NCI-H2227 treated with DMSO at 0.1 percent for 48 hours (cell line): ENCODE measurements at places on chromosomes 12 and 14.

GRCh38 chr12:93819050-93819491, 141.9 kb downstream of the CRADD start:
- DNase-seq, result no peak

DNA sequence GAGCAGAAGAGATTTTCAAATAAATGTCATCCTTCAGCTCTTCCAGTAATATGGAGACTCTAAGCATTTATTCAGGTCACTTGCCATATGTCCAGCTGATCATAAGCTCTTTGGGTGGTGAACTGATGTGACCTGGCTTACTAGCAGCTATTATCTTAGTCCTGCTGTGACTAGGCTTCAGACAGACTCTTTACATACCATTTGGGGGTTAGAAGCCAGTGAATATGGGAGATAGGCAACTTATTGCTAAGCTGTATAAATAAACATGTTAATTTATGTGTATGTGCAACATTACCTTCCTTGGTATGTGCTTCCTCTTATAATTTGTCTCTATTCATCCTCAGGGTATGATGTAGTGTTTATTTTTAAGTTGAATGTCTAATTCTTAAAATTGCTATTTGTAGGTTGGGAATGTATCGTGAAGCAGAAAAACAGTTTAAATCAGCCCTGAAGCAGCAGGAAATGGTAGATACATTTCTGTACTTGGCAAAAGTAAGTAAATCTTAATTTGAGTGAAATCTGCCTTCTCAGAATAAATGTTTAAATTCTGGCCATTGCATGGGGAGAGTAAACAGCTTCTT, 32.4 kb downstream of the TTC8 start:
- DNase-seq, result peak; percentile 7

GRCh38 chr12:124650912-124651311, 83.5 kb upstream of the NCOR2 start:
- DNase-seq, result no peak

GRCh38 chr12:68998041-68998440, 65.1 kb upstream of the CPM start:
- no peak for DNase-seq

DNA sequence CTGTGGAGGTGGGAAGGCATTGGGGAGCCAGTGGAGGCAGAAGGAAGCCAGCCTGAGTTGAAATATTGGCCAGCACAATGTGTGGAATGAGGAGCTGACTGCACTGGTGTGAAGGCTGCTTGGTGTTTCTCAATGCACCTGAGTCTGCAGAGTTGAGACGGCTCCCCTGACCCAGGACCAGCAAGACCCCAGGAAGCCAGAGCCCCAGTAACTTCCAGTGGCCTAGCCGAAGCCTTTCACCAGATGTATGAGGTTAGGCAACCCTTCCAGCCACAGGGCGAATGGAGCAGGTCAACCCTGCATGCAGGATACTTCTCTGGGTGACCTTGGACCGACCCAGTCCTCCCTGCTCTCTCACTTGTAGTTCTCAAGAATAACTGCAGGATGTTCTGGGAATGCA, 12.9 kb upstream of the KRT73 start:
- no peak for DNase-seq

GRCh38 chr12:20000229-20000849, 368.0 kb upstream of the PDE3A start:
- DNase-seq, result no peak

DNA sequence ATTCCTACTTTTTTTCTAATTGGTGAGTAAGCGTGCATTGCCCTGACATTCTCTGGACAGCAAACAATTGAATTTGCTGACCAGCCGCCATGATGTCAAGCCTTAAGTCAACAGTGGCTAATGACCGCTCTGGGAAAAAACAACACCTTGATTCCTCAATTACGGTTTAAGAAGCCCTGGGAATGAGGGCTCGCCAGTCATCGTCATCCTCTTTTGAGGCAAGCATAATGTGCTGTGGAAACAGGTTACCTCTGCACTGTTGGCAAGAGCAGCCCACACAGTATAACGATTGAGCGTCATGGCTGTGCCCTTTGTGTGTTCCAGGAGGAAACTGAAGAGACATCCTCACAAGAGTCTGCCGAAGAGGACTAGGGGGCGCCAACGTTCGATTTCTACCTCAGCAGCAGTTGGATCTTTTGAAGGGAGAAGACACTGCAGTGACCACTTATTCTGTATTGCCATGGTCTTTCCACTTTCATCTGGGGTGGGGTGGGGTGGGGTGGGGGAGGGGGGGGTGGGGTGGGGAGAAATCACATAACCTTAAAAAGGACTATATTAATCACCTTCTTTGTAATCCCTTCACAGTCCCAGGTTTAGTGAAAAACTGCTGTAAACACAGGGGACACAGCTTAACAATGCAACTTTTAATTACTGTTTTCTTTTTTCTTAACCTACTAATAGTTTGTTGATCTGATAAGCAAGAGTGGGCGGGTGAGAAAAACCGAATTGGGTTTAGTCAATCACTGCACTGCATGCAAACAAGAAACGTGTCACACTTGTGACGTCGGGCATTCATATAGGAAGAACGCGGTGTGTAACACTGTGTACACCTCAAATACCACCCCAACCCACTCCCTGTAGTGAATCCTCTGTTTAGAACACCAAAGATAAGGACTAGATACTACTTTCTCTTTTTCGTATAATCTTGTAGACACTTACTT, 138.9 kb downstream of the HMGA2 start:
- DNase-seq, result no peak

- DNase-seq, result no peak
Observed at GRCh38 chr14:33786091-33786825, 164.6 kb downstream of the EGLN3 start.

GRCh38 chr14:95320955-95321600, 1.4 kb upstream of the CLMN start:
- no peak for DNase-seq

GRCh38 chr12:62698701-62699101, 232.1 kb downstream of the MON2 start:
- no peak for DNase-seq

GRCh38 chr14:28323366-28323765, 443.2 kb upstream of the FOXG1 start:
- DNase-seq, result peak; percentile 91

DNA sequence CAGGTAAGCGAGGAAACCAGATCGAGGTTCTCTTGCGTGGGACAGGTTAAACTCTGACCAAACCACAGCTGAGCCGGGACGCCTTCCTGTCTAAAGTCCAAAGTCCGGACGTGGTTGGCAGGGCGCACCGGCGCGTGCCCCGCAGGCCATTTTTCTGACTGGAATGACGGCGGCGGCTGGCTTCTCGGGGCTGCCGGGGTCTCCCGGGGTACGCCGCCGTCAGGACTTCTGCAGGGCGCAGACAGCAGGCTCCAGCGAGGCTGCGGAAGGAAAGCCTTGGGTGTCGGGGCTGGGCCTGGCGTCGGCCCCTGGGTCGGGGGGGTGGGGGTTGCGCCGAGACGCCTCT, 32.8 kb downstream of the MIA2 start:
- DNase-seq, result no peak

- no peak for DNase-seq
Observed at GRCh38 chr12:114444422-114445279, 38.7 kb upstream of the TBX5 start.

DNA sequence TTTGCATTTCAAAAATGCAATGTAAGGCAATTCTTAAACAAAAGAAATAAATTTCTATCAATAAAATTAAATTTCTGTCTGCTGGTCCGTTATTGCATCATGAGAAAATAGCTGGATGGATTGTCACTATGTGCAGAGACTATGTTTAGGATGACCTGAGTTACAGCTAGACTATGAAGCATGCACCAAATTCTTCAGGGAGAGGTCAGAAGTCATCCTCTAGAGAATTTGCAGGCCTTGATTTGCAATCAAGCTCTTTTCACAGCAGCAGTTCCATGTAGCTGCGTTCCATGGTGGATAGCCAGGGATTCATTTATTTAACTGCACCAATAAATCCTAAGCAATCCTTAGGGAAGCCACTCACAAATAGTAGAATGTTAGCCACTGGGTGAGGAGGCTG, 253.7 kb downstream of the MSRB3 start:
- DNase-seq, result no peak

GRCh38 chr12:132249689-132250478, 79.5 kb downstream of the GALNT9 start:
- DNase-seq, result no peak

DNA sequence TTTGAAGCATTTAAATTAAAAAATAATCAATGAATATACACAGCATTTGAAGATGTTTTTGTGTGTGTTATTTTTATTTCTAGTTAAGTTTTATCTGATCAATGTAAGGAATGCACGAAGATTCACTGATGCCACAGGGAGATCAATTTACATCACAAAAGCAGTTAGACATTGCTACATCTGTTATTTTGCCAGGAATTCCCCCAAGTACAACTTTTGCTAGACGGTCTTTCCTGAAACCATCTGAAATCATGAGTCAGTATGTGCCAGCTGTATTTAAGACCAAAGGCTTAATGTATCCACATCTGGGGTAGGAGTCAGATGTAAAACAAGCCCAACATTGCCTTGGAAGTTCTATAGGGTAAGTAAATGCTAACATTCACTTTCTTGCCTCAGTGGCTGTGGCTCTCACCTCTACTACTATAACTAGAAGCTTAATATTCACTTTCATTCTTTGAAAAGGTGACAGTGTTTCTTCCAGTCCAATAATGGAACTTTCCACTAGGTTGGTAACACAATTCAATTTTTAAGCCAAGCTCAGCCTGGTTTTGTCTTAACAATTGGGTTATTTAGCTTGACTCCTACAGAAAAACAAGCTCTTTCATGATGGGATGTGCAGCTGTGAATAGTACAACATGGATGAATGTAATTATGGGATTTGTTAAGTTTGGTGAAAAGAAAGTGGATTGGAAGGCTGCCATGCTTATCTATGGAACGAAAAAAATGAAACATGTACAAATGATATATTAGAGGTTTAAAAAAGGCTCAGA, 385.4 kb upstream of the TMEM132C start:
- no peak for DNase-seq

DNA sequence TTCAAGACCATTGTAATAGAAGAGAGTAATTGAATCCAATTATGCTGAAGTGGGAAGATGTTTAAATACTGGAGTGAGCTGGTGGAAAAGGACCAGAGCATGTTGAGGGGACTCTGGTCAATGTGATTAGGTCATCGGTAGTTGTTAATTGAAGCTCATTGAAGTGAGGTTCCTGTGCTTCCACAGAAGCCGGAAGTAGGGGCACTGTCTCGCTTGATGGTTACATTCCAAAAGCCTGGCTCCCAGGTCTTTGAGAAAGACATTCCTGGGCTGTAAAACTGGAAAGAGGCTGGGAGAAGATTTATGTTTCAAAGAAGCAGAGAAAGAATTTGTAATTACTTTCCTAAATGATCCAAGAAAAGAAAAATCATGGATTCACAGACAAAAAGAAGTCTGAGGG, 12.3 kb upstream of the CLECL1 start:
- no peak for DNase-seq

GRCh38 chr12:78584695-78585094, 279.9 kb upstream of the SYT1 start:
- no peak for DNase-seq

GRCh38 chr12:125049093-125049458, 16.2 kb upstream of the AACS start:
- DNase-seq, result no peak

- DNase-seq, result no peak
Observed at GRCh38 chr12:79326663-79327062, 364.1 kb downstream of the PAWR start.

DNA sequence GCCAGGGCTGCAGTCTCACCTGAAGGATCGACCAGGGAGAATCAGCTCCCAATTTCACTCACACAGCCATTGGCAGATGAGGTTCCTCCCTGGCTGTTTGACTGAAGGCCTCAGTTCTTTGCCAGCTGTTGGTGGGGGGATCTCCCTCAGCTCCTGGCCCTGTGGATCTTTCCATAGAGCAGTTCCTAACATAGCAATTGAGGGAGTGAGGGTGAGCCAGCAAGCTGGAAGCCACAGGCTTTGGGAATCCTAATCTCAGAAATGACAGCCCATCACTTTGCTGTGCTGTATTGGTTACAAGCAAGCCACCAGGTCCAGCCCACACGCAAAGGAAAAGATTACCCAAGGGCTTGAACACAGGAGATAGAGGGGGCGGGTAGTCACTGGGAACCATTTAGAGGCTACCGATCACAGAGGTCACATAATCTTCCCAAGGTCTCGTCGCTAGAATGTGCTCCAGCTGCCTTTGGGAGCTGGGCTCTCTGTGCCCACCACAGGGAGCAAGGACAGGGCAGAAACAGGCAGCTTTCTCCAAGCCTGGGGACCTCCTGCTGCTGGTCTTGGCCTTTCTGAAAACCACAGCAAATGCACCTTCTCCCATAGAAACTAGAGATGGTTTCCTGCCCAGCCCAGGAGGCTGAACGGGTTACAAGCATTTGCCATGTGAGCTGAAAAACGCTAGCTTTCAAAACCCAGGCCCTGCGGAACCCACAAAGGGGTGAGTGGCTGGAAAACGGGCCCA, 4.6 kb upstream of the OTUB2 start:
- DNase-seq, result no peak

DNA sequence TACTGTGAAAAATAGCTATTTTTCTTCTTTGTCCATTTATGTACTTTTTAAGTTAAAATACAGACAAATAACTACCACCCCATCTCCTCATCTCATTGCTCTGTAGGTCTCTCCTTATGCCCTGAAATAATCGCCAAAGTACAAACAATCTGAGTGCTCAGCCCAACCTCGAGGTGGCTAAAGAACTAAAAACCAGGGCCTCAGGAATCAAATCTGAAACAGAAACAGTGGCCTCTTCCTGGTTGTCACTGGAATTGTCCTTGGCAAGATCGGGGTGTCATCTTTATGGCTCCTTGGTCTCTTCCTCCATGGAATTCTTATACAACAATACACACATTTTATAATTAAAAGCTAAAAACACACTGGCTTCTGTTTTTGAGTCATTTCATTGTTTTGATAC, 182.4 kb downstream of the ASCL1 start:
- no peak for DNase-seq

DNA sequence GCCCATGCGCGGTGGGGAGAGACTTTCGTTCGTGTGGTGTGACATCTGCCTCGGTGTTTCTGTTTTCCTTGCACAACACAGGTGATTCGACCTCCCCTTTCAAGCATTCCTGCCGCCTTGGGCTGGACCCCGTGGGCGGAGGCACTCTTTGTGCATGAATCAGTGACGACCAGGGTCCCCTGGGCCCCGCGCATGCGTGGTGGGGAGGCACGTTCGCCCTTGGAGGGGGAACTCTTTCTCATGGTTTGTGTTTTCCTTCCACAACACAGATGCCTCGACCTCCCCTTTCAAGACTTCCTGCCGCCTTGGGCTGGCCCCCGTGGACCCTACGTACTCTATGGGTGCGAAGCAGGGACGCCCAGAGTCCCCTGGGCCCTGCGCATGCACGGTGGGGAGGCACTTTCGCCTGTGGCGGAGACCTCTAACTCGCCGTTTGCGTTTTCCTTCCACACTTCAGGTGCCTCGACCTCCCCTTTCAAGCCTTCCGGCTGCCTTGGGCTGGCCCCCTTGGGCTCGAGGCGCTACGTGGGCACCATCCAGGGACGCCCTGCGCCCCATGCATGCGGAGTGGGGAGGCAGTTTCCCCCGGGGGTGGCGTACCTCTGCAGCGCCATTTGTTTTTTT, 340.9 kb downstream of the ALG10 start:
- DNase-seq, result no peak

- DNase-seq, result no peak
Observed at GRCh38 chr12:79426121-79426520, 264.6 kb downstream of the PAWR start.

GRCh38 chr14:32675433-32675832, 263.2 kb upstream of the NPAS3 start:
- DNase-seq, result no peak
